ENCODE measurements at places on chromosomes 4 and X.

DNA sequence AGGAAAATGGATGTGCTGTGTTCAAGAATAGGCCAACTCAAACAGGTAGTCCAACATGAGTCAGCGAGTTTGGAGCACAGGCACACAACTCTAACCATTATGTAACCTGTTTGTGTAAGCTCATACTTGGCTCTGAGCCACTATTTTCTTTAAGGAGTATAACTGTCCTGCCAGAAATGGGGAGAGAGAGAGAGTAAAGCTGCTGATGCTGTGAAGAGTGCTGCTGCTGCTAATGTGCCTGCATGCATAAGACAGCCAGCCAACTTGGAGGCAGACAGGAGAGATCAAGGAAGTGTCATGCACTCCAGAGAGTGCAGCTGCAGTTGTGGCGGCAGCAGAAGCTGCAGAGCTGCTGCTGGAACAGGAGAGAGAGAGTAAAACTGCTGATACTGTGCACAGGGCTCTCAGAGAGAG lies 11.7 kb upstream of the STATH start:
- DNase-seq: no peak

GRCh38 chr4:146577111-146577510 lies 55.4 kb upstream of the SLC10A7 start:
- no peak for DNase-seq

GRCh38 chrX:49060914-49061313 lies 2.1 kb downstream of the CCDC120 start:
- DNase-seq: no peak

DNA sequence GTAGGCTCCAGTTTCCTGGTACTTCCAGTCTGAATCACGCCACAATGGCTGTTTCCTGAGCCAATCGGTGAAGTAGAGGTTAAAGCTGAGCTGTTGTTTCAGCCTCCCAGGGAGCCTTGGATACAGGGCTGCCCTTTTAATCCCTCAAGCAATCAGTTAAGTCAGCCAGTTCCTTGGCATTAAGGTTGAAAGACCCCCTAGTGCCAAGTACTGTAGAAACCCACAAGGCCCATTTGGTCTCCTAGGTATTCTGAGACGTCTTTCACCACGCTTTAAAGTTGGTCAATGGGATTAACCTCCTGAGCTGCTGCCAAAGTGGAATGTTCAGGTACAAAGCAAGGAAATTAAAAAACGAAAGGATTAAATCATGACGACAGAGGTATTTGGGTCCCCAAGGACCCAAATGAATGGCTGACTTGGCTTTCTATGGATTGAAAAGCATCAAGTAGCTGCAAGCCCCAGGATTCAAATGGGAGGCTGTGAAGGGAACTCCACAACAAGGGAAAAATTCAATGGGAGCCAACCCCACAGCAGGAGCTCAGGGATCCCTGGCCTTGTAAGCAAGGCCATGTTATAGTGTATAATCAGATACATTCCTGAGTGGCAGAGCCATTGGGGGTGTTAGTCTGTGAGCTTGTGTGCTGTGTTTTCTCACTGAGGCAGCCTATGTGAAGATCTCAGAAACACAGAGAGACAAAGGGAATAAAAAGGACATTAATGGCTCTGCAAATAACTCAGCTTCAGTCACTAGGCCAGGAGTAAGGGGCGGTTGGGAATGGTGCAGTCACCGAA lies 86.0 kb downstream of the ATG4A start:
- DNase-seq: no peak

GRCh38 chr4:84870398-84871163 lies 95.9 kb downstream of the WDFY3 start:
- no peak for DNase-seq

- DNase-seq: no peak
Measured at GRCh38 chr4:158817562-158818296, 48.9 kb downstream of the FNIP2 start.

DNA sequence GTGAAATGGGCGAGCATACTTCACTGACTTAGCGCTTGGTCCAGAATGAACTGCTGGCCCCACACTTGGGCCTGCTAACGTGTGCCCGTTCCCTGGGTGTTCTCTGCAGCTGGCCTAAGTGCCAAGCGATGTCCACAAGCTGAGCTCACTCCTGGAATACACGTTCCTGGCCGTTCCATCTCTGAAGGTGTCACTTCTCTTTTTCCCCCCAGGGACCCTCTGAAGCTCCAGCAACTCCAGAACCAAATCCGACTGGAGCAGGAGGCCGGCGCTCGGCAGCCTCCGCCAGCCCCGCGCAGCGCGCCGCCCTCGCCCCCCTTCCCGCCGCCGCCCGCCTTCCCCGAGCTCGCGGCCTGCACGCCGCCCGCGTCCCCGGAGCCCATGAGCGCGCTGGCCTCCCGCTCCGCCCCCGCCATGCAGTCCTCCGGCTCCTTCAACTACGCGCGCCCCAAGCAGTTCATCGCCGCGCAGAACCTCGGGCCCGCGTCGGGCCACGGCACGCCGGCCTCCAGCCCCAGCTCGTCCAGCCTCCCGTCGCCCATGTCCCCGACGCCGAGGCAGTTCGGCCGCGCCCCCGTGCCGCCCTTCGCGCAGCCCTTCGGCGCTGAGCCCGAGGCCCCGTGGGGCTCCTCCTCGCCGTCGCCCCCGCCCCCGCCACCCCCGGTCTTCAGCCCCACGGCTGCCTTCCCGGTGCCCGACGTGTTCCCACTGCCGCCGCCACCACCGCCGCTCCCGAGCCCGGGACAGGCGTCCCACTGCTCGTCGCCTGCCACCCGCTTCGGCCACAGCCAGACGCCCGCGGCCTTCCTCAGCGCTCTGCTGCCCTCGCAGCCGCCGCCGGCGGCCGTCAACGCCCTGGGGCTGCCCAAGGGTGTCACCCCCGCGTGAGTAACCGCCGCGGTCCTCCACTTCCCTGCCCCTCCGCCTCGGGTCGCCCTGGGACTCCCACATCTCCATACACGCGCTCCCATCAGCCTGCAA lies 132.3 kb downstream of the CBR4 start:
- peak; percentile 42 for DNase-seq

DNA sequence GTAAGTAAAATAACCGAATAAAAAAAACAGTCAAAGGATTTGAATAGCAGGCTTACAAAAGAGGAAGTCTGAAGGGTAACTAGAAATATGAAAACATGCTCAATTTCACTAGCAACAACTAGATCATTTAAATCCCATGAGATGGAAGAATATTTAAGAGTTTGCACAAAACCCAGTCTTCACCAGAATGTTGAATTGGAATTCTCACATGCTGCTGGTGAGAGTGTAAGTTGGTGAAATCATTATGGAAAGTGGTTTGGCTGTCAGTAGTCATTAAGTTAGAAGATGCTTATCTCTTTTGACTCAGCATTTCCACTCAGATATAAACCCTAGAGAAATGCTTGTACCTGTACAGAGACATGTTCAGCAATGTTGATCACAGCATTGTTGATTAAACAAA lies 110.1 kb downstream of the PGRMC2 start:
- no peak for DNase-seq

GRCh38 chrX:32010212-32010611 lies 938.4 kb upstream of the FTHL17 start:
- DNase-seq: no peak

DNA sequence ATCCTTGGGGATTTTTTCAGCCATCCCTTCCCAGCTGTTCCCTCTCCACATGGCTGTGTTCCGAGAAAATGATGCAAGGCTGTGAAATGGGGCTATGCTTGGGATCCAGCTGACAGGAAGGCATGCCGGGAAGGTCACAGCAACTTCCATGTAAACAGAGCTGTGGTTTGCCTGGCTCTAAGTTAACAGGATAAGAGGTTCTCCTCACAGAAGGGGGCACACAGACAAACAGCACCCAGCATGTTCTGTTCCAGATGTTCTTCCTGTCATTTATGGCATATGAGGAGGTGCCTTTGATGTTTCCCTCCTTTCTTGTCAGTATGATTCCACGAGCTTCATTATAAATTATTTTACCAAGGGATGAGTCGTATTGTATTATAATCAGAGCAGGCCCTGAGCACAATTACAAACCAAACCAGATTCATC lies 220.7 kb downstream of the ANTXR2 start:
- DNase-seq: no peak

GRCh38 chrX:2451501-2452316 lies 49.1 kb downstream of the DHRSX start:
- no peak for DNase-seq

Data from stimulated activated CD8-positive, alpha-beta memory T cell treated with anti-CD3 and anti-CD28 coated beads, Interleukin-4, amount 100 ng/mL, for 48 hours (primary cell).